ENCODE measurements at places on chromosomes 12 and 14. TPM values are rescaled to one million over a fixed set of nuclear protein-coding genes. Genes with fewer than 3 reads are reported as not detected.

- DNase-seq, result no peak
These were observed 15.4 kb downstream of the TRAFD1 start for GRCh38 chr12:112140728-112141127.

DNA sequence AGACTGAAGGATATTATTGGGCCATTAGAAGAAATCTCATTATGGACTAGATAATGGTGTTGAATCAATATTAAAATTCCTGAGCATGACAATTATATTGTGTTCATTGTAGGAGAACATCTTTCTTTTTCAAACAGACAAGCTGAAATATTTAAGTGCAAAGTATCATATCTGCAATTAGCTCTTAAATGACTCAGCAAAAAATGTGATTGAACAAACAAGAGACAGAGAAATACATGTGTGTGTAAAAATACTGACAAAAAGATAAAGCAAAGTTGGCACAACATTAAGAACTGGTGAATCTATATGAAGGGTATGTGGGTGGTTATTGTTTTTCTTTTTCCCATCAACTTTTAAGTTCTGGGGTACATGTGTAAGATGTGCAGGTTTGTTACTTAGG lies 9.5 kb downstream of the CEP290 start:
- DNase-seq, result no peak

DNA sequence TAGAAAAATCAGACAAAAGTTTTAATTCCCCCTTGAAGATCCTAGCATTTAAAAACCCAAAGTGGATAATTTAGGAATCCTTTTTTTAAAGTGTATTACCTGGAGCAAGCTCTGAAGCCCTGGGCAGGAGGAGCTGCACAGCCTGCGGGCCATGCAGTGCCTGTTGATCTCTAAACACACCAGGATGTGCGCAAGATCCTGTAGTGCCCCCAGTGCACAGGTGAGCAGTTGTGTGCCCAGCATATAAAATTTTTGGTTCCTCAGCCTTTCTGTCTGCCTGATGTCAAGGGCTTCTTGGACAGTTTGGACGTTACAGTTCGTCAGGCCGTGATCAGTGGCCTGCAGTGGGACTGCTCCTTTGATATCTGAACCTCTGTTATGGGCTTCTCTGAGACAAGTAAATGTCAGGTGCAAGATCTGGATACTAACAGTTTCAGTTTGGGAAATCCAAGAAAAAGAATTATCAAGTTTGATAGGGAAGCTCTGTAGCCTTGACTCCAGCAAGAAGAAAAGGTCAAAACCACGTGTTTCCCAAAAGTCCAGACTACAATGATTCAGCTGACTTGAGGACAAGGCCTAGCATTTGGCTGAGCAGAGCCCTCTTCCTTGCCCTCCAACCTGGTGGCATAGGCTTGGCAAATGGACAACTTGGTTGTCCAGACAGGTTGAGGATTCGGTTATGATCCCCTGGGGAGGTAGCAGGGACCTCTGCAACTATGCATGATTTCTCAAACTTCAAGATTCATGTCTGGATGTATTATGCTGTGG lies 1.0 kb downstream of the ATXN7L3B start:
- peak; percentile 72 for DNase-seq

DNA sequence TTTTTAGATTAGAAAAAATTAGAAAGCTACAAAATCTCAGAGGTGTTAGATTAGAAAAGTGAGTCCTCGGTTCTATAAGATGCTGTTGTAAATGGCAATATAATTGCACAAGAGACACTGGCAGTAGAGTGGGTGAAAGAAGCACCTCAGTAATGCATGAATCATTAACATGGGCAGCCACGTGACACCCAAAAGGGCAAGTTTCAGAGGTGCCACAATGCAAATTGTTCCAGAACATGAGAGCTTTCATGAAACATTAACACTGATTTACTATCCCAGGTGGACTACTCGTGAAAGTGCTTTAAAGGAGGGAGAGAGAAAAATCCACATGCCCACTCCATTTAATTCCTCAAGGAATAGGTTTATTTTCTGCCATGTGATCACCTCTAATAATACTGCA lies 108.4 kb downstream of the PTPRR start:
- DNase-seq, result no peak

DNA sequence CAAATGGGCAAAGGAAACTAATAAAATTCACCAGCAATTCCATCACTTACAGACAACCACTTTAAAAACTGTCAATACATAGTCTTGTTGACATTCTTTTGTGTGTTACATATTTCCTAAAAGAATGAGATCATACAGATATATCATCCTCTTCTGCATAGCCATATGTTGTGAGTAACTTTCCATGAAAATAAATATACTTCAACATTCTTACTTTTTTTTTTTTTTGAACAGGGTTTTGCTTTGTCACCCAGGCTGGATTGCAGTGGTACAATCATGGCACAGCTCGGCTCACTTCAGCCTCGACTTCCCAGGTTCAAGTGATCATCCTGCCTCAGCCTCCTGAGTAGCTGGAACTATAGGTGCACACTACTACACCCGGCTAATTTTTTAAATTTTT lies 20.9 kb downstream of the ZC2HC1C start:
- DNase-seq, result no peak

- DNase-seq, result peak; percentile 0
These were observed 341.4 kb downstream of the ADAMTS20 start for GRCh38 chr12:43210485-43211192.

DNA sequence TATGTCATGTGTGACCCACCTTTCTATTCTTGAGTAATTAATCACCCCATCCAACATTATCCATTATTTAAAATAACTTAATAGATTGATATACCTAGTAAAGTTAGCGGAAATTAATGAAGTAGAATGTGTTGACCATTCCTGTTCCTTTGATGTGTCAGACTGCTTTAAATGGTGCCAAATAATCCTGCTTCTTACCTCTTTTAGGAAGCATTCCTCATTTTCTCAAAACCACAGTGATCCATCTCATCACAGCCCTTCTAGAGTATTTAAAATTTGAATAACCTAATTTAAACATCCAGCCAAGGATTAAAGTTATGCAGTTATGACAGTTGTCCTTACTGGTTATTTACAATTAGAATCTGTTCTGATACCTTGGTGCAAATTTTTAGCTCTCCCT lies 6.9 kb downstream of the MGAT4C start:
- DNase-seq, result no peak

DNA sequence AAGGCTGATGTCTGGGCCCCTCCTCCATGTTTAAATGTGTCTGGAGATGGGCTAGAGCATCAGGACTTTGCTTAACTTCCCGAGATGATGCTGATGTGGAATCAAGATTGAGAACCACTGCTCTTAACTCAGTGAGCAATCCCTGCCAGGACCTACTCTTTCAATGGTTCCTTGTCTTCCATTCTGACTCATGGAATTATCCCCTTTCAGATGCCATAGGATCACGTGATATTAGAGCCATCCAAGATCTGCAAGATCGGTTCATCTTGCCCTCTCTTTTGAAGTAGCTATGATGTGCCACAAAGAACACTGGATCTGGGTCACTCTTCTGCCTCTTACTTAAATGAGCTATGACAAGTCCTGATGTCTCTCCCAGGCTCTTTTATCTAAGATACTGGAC lies 96.8 kb downstream of the EXOC5 start:
- no peak for DNase-seq

- DNase-seq, result no peak
These were observed 62.8 kb downstream of the TMCC3 start for GRCh38 chr12:94587266-94588241.

Gene SNRNP35
- 47.8 TPM for total RNA-seq

Gene MBD6
- 104 TPM for total RNA-seq

Gene SYCP3
- 0.27 TPM for total RNA-seq

Gene FBXW8
- total RNA-seq, result 10.4 TPM
